ENCODE measurements at places on chromosomes 16 and 17.

DNA sequence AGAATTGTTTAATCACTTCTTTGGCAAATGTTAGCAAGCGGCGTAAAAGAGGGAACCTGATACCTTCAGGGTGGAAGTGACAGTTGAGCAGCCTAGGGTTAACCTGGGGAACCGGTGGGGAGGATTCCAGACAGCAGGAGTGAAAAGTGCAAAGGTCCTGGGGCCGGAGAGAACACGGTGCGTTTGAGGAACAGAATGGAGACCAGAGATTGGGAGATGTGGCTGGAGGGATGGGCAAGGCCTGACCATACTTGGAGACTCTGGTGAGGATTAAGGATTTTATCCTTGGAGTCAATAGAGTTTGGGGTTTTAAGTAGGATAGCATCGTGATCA is 2.3 kb upstream of the ZNF500 start:
- no peak for DNase-seq

GRCh38 chr17:65294181-65294719 is 157.1 kb downstream of the RGS9 start:
- peak; percentile 70 for DNase-seq

DNA sequence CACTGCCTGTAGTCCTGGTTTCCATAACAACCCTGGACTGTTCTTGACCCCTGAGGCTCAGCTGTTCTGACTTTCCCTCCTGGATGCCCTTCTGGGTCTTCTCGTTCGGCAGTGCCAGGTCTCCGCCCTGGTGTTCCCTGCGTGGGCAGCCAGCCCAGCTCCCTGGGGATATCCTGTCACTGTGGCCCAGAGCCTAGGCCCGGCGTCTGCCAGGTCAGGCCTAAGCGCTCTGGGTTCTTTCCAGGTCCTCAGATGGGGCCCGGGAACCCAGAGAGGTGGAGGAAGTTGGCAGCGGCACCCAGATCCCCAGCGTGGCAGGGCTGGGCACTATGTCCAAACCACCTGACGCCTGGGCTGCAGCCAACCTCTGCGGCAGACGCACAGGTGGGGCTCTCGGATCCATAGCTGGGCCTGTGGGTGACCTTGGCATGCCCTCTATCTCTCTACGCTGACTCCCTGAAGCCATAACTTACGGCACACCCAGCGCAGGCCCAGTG is 12.5 kb upstream of the ATP2A3 start:
- no peak for DNase-seq

- DNase-seq = peak; percentile 84
Observed at GRCh38 chr17:67602974-67603373, 114.8 kb upstream of the NOL11 start.

DNA sequence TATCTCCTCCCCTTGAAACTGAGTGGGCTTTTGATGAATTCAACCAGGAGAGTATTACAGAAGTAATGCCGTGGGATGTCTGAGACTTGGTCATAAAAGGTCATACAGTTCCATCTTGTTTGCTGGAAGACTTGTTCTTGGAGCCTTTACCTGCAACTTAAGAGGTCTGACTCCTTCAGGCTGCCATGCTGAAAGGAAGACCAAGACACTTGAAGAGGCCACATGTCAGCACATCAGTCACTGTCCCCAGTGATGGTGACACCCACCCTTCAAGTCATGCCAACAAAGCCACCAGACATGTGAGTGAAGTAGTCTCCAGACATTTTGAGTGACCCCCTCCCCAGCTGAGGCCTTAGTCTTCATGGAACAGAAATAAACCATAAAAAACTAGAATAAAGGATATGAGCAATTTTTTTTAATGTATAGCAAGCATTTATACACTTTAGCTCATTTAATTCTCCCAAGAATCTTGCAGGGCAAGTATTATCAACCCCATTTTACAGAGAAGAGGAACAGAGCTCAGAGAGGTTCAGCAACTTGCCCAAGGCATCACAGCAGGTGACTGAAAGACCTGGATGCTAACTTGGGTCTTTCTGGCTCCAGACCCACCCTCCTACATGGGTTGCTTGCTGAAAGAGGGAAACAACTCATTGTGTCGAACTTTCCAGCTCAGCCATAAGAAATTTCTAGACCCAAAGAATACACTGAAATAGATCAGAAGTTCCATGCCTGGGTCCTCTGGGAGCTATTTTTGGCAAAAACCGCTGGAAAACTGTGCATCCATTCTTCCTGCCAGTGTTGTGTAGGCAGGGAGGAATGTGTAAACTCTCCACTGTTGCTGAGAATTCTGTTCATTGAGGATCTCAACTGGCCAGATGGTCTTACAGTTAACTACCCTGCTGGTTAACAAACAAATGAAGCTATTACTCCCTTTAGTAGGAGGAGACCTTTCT is 38.1 kb downstream of the SOCS1 start:
- DNase-seq = no peak

DNA sequence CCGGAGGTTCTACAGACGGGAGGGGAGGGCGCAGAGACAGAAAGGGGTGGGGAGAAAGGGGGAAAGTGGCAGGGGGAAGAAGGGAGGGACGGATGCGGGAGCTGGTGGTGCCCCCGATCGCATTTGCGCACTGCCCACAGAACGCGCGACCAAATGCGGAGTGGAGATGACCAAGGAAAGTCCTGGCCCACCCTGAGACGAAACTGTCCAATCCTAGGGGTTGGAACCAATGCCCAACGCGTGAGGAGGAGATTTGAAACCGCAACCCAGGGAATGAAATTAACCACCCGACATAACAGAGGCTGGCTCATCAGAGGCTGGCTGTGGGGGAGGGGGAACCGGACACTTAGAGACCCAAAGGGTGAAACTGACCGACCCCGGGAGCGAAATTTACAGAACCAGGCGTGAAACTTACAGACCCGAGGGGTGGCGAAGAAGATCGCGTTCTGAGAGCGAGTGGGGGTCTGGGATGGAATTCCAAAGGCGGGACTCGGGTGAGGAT is 1.4 kb downstream of the HES7 start:
- no peak for DNase-seq

DNA sequence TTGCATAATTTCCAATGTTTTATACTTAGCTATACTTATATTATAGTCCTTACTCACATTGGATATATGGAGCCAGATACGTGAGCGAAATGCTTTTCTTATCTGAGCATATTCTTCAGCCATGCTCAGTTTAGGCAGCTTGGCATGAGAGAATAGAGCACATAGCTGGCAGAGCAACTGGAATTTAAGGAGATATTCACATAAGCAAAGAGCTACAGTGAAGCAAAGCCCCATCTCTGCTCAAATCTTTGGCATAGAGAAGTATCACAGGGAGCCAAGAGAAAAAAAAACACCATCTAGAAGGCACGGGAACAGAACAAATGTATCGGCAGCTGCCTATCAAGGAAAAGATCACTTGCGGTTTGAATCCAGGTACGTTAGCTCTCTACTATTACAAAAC is 734.2 kb upstream of the KIF2B start:
- no peak for DNase-seq

DNA sequence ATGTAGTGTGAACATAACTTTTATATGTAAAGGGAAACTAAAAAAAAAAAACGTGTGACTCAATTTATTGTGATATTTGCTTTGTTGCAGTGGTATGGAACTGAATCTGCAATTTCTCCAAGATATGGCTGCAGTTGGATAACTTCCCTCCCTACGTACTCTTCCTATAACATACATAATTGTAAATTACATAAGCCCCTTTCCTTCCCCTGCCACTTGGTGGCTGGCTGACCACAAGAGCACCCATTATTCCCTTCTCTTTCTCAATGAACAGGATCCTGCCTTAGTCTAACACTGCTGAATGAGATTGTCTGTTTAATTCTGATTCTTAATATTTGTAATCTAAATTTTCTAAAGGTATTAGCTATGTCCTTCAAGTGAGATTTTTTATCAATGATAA is 27.8 kb downstream of the CCL4 start:
- no peak for DNase-seq

DNA sequence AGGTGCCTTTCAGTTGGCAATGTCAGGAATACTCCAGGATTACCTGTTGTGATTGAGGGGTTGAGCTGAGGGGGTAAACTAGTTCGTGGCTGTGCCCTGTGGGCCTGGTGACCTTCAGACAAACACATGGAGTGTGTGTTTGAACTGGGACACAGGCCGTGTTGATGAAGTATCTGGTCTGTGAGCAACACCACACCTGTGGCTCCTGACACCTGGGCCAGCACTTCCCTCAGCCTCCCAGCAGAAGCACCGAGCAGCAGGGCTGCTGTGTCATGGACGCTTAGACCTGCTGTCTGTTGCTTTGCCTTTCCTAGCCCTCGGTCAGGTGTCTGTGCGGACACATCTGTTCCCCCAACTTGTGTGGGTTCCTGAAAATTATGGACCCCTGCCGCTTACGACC is 82.9 kb downstream of the KSR1 start:
- DNase-seq = no peak

GRCh38 chr17:79917902-79918484 is 78.8 kb upstream of the CBX4 start:
- DNase-seq = no peak

- DNase-seq = peak; percentile 62
Observed at GRCh38 chr17:78133971-78134898, 3.7 kb downstream of the TMC8 start.

GRCh38 chr16:2150418-2151187 is 2.2 kb downstream of the RAB26 start:
- DNase-seq = no peak

- no peak for DNase-seq
Observed at GRCh38 chr16:57997176-57997527, 3.3 kb downstream of the ZNF319 start.

- no peak for DNase-seq
Observed at GRCh38 chr17:51270636-51271035, 10.3 kb downstream of the UTP18 start.

- DNase-seq = peak; percentile 67
Observed at GRCh38 chr16:51144203-51144602, 6.9 kb downstream of the SALL1 start.

GRCh38 chr16:180681-181564 is 664 bp downstream of the HBQ1 start:
- peak; percentile 31 for DNase-seq
